ENCODE measurements at places on chromosomes 1 and 21. TPM values are rescaled to one million over a fixed set of nuclear protein-coding genes. Genes with fewer than 3 reads are reported as not detected.

Gene FLG2
- total RNA-seq, result not detected

Gene SLFNL1
- total RNA-seq, result 0.25 TPM

Gene HMCN1
- total RNA-seq, result not detected

Gene LCE1D
- total RNA-seq, result not detected

- peaks cover 25% of the 10 kb centered on the region for H3K4me1 ChIP-seq
- H3K27me3 ChIP-seq, result peaks cover 3% of the 10 kb centered on the region
- H3K36me3 ChIP-seq, result no peaks in the 10 kb centered on the region
- no peak overlapping the region for H3K27ac ChIP-seq
These were observed 648.4 kb downstream of the PTPRC start for GRCh38 chr1:199287206-199287605.

- H3K27me3 ChIP-seq, result no peaks in the 10 kb centered on the region
- peak overlapping the region; percentile 91 for H3K27ac ChIP-seq
- H3K36me3 ChIP-seq, result no peaks in the 10 kb centered on the region
These were observed 21.0 kb upstream of the CBR3 start for GRCh38 chr21:36113647-36114428.

GRCh38 chr1:58975888-58976287, 192.0 kb upstream of the JUN start:
- no peaks in the 10 kb centered on the region for H3K36me3 ChIP-seq
- no peak for DNase-seq
- no peak overlapping the region for H3K4me3 ChIP-seq
- H3K27me3 ChIP-seq, result peaks cover 1% of the 10 kb centered on the region
- H3K27ac ChIP-seq, result no peak overlapping the region

DNA sequence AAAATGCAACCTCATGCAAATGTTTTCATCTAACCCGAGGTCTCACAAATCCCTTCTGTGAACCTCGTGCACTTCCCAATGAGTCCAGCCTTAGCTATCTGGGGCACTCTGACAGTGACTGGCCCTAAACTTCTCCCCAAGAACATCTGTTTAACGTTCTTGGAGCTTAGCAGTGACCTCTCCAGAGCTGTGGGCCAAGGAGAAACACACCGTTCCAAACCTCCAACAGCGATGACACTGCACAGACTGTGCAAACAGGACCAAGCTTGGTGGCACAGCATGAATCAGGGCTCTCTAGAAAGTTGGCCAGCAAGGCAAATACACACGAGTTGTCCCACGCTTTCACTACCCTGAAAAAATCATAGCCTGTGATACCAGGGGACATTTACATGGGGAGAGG, 15.8 kb downstream of the BEND5 start:
- H3K27ac ChIP-seq, result no peak overlapping the region
- DNase-seq, result no peak
- no peak overlapping the region for H3K4me3 ChIP-seq
- H3K4me1 ChIP-seq, result peaks cover 41% of the 10 kb centered on the region

- H3K27ac ChIP-seq, result no peak overlapping the region
- no peak overlapping the region for H3K4me3 ChIP-seq
- H3K4me1 ChIP-seq, result no peaks in the 10 kb centered on the region
- no peak for DNase-seq
- H3K36me3 ChIP-seq, result peaks cover 5% of the 10 kb centered on the region
These were observed 107.5 kb upstream of the HOOK1 start for GRCh38 chr1:59707178-59707791.

DNA sequence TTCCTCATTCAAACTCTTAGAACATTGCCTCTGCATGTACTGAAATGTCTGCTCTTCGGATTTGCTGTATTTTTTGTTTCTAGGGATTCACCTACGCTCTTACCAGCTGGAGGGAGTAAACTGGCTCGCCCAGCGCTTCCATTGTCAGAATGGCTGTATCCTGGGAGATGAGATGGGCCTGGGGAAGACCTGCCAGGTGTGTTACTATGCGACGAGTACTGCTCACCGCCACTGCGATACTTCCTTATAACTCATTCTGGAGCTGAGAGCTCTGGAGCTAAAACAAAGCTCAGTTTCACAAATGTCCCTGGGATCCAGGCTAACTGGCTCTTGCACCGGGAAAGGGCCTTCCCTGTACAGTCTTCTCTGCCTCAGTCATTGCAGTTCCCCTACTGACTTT, 10.1 kb downstream of the CHD1L start:
- H3K36me3 ChIP-seq, result peaks cover 36% of the 10 kb centered on the region
- DNase-seq, result no peak
- H3K27ac ChIP-seq, result no peak overlapping the region
- no peak overlapping the region for H3K4me3 ChIP-seq
- H3K27me3 ChIP-seq, result no peaks in the 10 kb centered on the region

DNA sequence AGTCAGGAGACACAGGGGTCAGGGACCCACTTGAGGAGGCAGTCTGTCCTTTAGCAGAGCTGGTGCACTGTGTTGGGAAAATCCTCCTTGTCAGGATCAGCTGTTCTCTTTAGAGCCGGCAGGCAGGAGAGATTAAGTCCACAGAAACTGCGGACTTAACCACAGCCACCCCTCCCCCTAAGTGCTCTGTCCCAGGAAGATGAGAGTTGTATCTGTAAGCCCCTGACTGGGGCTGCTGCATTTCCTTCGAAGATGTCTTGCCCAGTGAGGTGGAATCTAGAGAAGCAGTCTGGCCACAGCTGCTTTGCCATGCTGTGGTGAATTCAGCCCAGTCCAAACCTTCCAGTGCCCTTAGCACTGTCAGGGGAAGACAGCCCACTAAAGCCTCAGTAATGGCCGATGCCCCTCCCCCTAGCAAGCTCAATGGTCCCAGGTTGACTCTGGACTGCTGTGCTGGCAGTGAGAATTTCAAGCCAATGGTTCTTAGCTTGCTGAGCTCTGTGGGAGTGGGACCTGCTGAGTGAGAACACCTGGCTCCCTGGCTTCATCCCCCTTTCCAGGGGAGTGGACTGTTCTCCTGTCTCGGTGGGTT, 172.8 kb downstream of the ST6GALNAC3 start:
- no peaks in the 10 kb centered on the region for H3K27me3 ChIP-seq
- DNase-seq, result no peak

DNA sequence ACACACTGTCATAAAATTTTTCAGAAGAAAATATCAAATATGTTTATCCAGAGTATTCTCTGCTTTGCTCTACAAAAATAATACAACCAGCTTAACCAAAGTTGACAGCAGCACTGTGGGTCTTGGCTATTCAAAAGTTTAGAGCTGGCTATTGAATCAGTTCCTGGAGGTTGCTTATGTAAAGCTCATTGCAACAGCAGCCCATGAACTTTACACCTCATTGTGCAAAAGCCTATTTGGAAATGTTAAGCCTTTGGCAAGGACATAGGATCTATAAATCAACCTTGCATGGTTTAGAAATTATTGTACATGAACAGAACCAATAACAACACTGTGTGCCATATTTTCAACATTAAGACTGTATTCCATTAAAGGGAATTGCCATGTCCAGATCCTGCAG, 714.9 kb downstream of the ADGRL2 start:
- H3K27me3 ChIP-seq, result no peaks in the 10 kb centered on the region
- no peak overlapping the region for H3K27ac ChIP-seq
- no peak for DNase-seq
- no peaks in the 10 kb centered on the region for H3K36me3 ChIP-seq
- H3K4me3 ChIP-seq, result no peak overlapping the region

DNA sequence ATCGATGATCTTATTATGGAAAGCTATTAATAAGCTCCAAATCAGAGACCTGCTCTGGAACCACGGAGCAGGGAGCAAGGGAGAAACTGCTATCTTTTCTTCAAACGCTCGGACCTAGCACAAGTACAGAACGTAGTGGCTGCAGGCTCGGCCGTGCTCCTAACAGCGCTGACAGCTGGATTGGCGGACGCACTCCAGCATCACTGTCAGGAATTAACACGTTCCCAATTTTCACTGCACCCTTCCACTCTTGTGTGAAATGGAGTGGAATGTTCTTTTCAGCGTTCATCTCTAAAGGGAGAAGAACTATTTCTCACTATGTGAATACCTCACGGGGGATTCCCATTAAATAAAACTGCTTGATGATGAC, 106.9 kb downstream of the ZNF281 start:
- H3K36me3 ChIP-seq, result no peaks in the 10 kb centered on the region
- peak overlapping the region; percentile 77 for H3K4me3 ChIP-seq
- DNase-seq, result no peak
- peaks cover 14% of the 10 kb centered on the region for H3K4me1 ChIP-seq
- peak overlapping the region; percentile 37 for H3K27ac ChIP-seq
